Fibroblast of skin of scalp (primary cell): ENCODE measurements at places on chromosomes 3 and 15.

GRCh38 chr3:12566976-12567375 is 10.1 kb downstream of the MKRN2 start:
- DNase-seq = no peak

DNA sequence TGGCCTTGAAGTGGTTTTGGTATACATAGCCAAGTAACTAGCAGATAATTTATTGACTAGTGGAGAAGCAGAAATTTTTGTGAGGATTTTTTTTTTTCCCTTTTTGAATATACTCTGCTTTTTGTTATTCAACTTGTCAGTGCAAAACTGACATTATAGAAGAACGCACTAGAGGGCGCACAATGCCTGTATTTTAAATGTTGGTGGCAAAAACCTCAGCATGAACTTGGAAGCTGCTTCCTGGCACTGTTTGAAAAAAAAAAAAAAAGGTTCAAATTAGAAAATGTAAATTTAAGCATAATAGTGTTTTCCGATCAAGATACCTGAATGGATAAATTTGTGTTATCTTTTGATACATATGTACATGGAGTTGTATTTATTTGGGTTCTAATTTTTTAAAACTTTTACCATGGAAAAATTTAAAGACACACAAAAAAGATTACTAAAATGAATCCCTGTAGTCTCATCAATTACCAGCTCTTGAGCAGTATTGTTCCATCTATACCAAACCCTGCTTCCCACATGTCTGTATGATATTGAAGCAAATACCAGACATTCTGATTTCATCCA is 56.0 kb downstream of the SLC25A26 start:
- DNase-seq = peak; percentile 75

DNA sequence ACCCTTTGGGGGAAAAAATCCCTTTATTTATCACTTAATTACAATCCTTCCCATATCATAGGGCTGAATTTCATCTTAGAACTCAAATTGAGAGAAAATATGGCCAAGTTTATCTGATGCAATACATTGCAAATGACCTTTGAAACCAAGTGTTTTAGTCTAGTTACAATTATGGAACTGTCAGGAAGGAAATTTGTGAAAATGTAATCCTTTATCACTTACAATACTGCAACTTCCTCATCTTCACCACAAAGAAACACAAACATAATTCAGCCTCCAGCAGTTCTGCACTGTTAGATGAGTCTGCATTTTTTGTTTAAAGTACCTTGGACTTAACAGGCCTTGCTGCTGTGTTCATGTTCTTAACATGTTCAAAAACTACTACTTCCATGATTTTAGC is 4.6 kb downstream of the CCPG1 start:
- DNase-seq = peak; percentile 60

DNA sequence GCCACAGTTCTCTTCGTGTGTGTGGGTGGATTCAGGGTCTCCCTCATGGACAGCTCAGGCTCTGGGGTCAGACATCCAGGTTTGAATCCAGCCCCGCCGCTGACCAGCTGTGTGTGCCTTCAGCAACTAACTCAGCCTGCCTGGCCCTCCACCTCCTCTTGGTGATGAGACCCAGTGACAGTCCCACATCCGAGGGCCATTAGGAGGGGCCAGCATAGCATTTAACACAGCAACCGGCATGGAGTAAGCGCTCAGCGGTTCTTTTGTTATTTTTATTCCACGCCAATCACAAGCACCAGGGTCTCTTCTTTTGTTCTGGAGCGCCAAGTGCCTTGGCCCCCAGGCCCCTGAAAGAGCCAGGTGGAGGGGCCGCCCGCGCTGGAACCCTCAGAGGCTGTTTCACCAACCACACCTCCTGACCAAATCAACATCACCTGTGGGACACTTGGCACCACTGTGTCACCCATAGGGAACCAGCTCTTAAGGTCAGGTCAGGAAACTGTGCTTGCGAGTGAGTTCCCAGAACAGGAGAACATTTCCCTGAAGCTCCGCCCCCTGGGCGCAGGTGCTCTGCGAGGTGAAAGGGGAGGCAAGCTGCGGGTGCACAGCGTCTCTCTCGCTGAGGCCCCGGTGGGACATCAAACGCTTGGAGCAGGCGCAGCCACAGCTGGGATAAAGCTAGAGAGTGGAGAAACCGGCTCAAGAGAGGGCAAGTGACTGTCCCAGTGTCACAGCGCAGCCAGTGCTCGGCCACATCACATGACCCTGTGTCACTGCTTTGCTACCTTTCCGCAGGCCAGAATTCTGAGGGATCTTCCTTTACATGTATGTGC is 311.3 kb downstream of the UACA start:
- no peak for DNase-seq

GRCh38 chr15:83733206-83733605 is 79.3 kb downstream of the ADAMTSL3 start:
- peak; percentile 87 for DNase-seq

GRCh38 chr3:38084334-38085310 is 45.6 kb downstream of the DLEC1 start:
- peak; percentile 42 for DNase-seq

- no peak for DNase-seq
Observed at GRCh38 chr15:27219636-27220035, 248.7 kb downstream of the GABRG3 start.

DNA sequence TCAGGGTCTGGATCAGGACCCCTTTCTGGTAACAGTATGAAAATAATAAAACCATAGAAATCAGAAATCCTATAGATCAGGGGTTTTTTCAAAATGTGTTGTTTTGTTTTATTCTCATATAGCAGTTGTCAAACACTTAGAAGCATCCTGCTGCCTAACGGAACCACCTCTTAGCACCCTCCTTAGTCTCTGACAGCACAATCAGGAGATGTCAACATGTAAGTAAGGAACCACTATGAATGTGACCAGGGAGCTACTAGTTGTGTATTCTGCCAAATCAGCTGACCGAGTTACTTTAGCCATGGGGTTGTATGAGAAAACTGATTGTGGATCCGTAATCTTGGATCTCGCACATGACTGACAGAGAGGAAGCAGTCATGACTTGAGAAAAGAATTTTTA is 22.2 kb downstream of the CCDC39 start:
- DNase-seq = no peak

DNA sequence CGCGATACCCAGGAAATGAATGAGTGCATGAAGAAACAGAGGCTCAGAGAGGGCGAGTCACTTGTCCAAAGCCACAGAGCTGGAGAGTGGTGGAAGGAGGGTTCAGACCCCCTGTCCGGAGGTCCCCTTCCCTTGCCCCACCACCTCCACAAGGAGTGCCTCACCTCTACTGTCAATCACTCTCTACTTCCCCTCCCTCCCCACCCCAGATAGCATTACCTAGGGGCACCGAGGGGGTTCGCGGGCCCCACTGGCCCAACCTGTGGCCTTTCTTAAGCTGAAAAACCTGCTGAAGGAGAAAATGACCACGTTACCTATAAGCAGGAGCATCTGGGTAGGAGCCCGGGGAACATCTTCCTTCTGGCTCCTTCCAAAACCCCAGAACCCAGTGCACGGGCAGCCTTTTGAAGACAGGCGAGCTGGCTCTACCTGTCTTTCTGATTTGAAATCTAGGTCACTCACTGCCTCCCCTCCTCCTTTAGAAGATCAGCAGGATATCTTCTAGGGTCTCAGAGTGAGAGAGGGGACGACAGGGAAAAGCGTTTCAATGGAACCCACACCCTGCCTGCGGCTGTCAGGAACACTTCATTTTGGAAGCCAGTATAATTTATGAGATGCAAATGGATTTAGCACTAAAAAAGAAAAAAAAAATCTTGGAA is 89.9 kb upstream of the MEF2A start:
- no peak for DNase-seq
